H4 (cell line): ENCODE measurements at places on chromosomes 16 and 17. TPM values are rescaled to one million over a fixed set of nuclear protein-coding genes. Genes with fewer than 3 reads are reported as not detected.

GRCh38 chr17:35949401-35949800, 5.9 kb upstream of the LYZL6 start:
- no peak for DNase-seq

The OR1E1 gene
- total RNA-seq: not detected in 2 replicates

- peak; percentile 67 for DNase-seq
Observed at GRCh38 chr17:15260376-15261257, 4.5 kb downstream of the PMP22 start.

DNA sequence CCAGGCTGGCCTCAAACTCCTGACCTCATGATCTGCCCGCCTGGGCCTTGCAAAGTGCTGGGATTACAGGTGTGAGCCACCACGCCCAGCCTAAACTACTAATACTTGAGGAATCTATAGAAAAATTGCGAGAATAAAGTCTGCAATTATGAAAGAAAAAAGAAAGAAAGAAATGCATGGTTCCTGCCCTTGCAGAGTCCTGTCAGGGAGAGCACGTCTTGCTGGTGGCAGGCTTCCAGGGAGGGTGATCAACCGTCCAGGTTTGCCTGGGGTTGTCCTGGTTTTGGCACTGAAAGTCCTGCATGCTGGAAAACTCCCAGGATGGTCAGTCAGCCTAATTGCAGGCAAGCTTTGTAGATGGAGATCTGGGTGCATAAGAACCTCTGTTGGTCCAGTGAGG, 21.5 kb upstream of the KIFC3 start:
- no peak for DNase-seq

DNA sequence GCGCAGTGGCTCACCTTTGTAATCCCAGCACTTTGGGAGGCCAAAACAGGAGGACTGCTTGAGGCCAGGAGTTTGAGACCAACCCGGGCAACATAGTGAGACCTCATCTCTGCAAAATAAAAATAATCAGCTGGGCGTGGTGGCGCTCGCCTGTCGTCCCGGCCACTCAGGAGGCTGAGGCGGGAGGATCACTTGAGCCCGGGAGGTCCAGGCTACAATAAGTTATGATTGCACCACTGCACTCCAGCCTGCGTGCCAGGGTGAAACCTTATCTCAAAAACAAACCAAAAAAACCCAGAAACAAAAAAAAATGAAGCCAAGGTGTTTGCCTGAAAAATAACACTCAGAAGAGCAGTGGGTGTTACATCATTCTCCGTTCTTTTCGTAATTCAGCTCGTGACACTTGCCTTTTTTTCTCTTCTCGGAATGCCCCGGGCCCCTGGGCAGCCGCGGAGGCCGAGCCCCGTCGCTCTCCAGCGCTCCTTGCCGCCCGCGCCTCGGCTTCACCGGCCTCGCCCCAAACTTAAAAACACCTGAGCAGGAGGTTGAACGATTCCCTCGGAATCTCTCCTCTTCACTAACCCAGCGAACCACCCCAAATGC, 17.0 kb downstream of the PRCD start:
- DNase-seq: peak; percentile 40

DNA sequence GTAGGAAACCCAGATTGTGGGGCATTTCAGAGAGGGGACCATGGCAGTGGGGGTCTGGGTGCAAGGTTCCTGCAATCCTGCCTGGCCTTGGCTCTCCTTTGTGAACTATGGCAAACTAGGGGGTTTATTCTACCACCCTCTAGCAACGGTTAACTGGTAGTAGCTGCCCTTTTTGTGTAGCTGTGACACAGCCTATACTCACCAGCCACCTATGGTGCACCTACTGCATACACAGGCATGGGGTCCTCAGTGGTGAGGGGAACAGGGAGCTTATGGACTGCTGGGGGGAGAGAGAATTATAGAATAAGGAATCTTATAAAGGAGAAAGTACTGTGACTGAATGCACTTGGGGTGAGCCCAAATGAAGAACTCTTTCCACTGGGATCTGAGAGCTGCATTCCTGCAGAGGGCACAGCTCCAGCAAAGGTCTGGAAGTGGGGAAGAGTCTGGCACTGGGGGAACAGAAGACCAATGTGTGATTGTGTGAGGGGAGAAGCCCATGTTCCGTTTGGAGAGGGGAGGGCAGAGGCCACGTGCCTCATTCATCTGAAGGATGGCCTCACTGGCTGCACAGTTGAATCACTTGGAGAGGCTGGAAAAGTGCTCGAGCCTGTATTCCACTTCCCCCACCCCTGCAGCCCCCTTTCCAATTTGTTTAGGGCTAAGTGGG, 2.1 kb downstream of the MT1X start:
- no peak for DNase-seq

DNA sequence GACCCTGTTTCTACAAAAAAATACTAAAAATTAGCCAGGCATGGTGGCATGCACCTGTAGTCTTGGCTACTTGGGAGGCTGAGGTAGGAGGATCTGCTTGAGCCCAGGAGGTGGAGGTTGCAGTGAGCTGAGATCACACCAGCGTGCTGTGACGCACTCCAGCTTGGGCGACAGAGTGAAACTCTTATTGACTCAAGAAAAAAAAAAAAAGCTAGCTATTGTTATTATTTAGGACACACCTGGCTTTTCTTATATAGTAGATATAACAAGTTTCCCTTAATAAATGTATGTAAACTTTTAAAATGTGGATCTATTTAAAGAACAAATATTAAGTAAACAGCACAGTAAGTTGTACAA, 1.8 kb downstream of the RABEP2 start:
- DNase-seq: no peak
